ENCODE measurements at places on chromosomes 7 and 10.
A peak's percentile ranks its signal among the peaks of the same experiment; 100 is the strongest.

DNA sequence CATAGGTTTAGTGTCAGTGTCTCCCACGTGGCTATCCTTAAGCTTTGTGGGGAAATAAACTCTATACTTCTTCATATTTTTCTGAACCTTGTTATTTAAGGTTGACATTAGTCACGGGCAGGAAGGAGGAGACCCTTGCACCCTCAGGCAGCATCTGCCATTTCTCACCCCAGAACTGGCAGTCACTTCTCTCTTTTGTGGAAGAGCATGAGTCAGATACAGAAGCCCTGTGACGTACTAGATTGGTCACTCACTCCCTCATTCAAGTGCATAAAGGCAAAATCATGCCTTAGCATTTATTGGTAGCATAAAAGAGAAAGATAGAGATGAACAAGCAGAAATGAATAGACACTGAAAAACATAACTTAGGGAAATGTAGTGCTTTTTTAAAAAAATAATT lies 206.0 kb upstream of the MDFIC start:
- DNase-seq, result peak; percentile 8

DNA sequence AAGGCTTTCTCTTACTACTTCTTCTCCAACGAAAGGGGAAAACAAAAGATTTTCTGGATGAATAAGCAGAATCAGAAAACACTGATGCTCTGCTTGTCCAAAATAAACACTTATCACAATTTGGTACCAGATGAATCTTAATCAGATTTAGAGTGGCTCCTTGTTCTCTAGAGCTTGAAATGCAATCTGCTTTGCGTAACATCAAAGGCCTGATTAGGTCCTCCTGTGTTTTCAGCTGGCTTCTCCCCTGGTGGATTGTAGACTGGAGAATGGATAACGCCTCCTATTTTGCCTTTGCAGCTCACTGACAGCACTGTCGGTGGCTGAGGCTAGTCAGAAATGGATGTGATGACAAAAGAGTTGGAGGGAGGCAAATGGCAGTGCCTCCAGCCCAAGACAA lies 91.2 kb downstream of the FAM13C start:
- no peak for DNase-seq

DNA sequence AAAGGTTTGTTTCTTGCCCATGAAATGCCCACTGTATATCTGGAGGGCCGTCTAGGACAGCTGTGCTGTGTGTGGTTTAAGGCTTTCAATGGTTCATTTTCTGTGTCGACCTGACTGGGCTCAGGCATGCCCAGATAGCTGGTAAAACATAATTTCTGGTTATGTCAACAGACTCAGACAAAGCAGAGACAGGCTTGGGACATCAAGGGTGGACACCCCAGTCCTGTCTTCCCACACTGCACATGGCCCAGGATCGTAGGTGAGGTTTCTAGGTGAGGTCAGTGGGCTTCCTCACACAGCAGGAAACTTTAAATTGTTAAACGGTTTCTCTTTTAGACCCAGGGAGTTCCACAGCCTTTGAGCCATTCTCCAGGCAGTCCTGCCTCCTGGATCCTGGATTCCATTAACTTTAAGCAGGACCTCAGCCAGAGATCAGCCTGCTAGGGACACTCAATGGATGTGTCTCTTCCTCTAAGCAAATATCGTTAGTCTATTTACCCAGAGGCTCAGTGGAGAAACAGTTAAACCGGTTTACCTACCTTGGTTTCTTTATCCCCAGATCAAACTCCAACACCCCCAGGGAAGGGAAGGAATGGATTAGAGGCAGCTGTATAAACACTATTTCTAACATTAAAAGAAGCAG lies 66.4 kb downstream of the ST8SIA6 start:
- no peak for DNase-seq

GRCh38 chr7:32580646-32581045 lies 85.4 kb downstream of the AVL9 start:
- no peak for DNase-seq

DNA sequence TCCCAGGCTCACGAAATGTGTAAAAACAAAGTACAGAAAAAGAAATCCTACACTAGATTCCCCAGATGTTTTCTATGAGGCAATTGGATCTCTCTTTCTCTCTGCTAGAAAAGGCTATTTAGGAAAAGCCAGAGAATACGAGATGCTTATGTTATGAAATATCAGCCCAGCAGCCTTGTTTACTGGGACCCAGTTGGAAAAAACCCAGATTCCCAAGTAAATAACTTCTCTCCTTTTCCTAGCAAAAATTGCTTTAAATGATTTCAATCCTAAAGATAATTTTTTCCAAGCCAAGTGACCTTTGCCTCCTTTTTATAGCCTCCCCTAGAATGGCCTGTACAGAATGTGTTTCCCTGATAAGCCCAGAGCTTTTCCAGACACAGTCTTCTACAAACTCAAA lies 199.3 kb downstream of the PLXNA4 start:
- peak; percentile 31 for DNase-seq

GRCh38 chr7:27235387-27236311 lies 7.0 kb upstream of the EVX1 start:
- DNase-seq, result peak; percentile 21

- DNase-seq, result no peak
Measured at GRCh38 chr7:2824678-2825461, 19.2 kb downstream of the GNA12 start.

DNA sequence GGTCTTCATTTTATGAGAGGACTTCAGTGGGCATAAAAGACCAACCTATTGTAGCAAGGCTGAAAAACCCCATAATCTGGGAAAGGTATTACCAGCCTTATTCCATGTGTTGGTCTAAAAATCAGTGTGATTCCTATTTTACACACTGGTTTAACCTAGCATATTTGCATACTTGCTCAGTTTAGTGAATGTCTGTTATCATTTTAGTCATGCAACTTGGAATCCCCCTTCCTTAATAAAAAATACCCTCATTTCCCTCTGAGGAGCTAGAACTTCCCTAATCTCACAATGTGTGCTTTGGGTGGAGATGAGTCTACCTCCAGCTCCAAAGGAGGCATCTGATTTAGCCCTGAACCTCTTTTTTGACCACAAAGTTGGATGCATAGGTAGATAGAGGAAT lies 312.8 kb upstream of the SORCS1 start:
- no peak for DNase-seq

GRCh38 chr7:158685693-158686092 lies 18.9 kb downstream of the NCAPG2 start:
- DNase-seq, result peak; percentile 48

- DNase-seq, result no peak
Measured at GRCh38 chr7:67955061-67955460, 958.4 kb downstream of the TYW1 start.

GRCh38 chr10:4569151-4569550 lies 256.9 kb upstream of the AKR1E2 start:
- DNase-seq, result no peak

GRCh38 chr7:48964074-48964473 lies 39.7 kb downstream of the CDC14C start:
- DNase-seq, result peak; percentile 7

DNA sequence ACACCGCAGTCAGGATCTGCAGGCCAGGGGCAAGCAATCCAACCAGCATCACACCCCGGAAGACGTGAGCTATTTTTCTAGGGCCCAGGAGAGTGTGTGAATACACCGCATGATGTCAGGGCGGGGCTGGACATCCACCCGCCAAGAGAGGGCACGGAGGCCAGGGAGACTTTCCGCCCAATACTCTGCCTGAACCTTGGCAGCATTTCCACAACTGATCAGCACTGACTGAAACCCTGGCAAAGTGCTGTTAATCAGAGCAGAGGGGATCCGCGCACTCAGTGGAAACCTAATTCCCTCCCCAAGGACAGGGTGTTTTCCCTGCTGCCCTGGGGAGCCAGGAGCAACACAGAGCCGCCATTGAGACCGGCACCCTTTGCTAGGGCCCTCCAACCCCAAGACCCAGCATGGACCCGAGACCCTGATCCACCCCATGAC lies 8.2 kb downstream of the MAD1L1 start:
- no peak for DNase-seq

DNA sequence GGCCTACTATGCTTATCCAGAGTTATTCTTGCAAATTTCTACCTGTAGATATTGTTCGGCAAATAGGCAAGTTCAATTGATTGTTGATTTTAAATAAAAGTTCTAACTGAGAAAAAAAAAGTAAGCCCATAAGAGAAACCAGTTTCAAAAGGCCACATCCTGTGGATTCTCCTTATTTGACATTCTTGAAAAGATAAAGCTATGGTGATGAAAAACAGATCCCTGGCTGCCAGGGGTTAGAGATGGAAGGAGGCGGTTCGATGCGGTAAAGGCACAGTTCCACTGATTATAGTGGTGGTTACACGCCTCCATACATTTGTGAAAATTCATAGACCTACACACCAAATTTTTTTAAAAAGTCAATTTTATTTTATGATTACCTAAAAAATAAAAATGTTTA lies 347.8 kb downstream of the KCNMA1 start:
- peak; percentile 32 for DNase-seq

DNA sequence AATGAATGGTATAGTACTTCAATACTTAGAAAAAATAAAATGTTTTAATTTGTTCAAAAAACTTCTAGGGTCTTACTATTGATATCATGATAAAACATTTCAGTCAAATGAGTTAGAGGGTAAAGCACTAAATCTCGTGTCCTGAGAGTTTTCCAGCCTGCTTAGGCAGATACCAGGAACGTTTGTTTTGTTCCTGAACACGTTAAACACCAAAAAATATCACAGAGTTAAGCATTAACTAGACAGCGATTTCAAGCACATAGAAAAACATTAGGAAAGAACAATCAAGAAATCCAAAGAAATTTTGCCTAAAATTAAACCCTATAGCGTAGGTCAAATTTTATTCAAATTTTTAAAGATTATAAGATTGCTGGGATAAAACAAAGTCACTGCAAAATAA lies 204.6 kb upstream of the AGR3 start:
- DNase-seq, result no peak

DNA sequence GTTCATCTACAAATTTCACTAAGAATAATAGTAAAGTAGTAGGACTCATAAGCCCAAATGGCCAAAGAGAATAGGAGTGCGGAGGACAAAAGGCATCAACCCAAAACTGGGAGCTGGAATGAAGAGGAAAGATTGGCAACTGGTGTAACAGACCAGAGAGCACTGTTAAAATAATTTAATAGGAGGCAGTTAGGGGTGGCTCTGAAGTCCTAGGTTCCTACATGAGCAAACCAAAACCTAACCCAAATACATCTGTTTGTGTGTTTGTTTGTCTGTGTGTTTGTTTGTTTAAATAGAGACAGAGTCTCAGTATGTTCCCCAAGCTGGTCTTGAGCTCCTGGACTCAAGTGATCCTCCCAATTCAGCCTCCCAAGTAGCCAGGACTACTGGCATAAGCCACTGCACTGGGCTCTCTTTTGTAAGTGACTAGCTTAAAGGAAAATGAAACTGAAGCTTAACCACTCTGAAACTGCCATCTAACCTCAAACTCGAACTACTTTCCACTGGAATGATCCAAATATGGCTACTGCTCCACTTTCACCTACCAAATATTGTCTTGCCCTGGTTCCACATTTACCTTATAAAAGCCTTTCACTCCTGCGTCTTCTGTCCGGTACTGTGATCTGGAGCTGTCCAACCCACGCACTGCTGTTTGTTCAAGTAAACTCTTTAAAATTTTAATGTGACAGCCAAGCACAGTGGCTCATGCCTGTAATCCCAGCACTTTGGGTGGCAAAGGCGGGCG lies 94.9 kb downstream of the AKR1D1 start:
- DNase-seq, result no peak

DNA sequence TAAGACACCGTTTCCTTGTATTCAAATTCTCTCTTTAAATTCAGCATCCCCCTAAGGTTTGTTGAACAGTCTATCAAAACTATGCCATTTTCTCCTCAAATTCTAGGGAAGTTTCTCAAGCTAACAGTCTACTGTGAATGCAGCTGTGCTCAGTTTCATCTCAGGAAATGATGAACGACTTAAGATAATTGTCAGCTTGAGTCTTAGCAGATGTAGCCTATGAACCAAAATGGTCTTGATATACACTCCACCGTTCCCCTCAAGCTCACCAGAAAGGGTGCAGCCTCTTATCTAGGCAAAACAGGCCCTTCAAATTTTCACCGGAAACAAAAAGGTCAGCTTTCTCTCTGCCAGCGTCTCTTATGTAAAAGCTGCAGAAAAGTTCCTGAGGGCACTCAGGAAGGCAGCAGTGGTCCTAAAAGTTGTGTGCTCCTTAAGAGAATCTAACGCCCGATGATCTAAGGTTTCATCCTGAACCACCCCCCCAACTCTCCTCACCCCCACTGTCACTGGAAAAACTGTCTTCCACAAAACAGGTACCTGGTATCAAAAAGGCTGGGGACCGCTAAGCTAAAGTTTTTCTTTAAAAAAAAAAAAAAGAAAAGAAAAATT lies 2.1 kb downstream of the DNAJC9 start:
- peak; percentile 31 for DNase-seq

- no peak for DNase-seq
Measured at GRCh38 chr7:39904077-39904486, 46.0 kb upstream of the CDK13 start.
